AG10803 (cell line): ENCODE measurements at places on chromosomes 5 and 9.
A peak's percentile ranks its signal among the peaks of the same experiment; 100 is the strongest.

- peak; percentile 94 for DNase-seq
These were observed 39.2 kb downstream of the PRUNE2 start for GRCh38 chr9:76866689-76867088.

GRCh38 chr9:77957652-77958051 is 74.0 kb downstream of the GNAQ start:
- DNase-seq = no peak

GRCh38 chr9:132235894-132236661 is 74.2 kb downstream of the NTNG2 start:
- peak; percentile 50 for DNase-seq

- no peak for DNase-seq
These were observed 2.4 kb downstream of the MACIR start for GRCh38 chr5:103260951-103261350.

DNA sequence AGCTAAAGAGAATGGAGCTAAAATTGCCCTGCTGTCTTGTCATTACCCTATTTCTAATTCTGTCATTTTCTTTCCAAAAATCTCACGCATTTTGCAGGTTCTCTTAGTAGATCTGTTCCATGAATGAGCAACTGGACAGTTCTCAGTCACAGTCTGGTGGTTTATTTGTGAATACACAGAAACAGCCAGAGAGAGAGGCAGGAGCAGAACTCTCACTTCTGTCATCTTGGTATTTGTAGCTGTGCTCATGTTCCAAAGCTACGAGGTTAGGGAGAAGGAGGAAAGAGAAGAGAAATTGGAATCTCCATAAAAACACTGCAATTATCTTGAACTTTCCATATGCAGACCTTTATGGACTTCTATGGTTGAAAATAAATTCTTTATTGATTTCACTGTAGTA is 118.0 kb upstream of the OR13F1 start:
- DNase-seq = no peak

DNA sequence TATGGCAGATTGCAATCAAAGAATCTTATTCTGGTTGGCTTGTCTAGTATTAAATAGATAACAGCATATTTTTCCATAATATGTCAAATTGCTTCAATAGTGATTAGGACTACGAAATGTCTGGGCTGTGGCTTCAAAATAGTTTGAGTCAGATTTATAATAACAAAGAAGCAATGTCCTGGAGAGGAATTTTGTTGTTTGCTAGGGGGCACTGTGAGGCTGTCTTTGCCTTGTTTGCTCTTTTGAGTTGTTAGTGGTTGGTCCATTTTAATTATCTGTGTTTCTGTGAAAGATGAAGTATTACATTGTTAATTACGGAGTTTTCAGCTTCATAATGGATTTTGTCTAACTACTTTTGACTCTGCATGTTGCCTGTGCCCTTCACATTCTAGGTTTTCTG is 713.6 kb downstream of the TLE4 start:
- DNase-seq = no peak

GRCh38 chr5:110572729-110573128 is 153.7 kb downstream of the TMEM232 start:
- DNase-seq = no peak

- no peak for DNase-seq
These were observed 505.0 kb downstream of the EBF1 start for GRCh38 chr5:158594595-158595242.

GRCh38 chr9:82969291-82969690 is 93.7 kb downstream of the RASEF start:
- DNase-seq = no peak

DNA sequence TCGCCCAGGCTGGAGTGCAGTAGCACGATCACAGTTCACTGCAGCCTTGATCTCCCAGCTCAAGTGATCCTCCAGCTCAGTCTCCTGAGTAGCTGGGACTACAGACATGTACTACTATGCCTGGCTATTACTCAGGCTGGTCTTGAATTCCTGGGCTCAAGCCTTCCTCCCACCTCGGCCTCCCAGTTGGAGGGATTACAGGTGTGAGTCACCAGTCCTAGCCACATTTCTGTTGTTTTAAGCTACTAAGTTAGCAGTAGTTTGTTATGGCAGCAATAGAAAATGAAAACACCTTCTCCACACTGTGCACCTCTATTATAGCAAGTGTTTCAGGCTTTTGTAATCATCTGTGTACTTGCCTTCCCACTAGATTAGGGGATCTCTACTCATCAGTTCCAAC is 588.9 kb upstream of the TLE4 start:
- DNase-seq = peak; percentile 26

DNA sequence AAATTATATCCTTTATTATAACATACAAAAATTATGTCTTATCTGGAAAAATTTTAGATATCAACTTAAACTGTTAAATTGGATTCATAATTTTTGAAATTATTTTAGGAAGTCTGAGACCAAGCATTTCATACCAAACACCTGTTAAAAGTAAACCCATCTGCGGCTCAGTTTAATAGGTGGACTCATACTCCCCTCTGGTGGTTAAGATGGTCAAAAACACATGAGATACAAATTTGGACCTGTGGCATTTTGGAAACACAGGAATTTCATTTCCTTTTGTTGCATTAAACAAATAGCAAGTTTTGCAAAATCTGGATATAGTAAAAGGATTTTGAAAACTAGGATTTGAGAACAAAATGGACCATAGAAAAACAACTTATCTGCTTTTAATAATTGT is 53.7 kb downstream of the RGMB start:
- DNase-seq = peak; percentile 59

- DNase-seq = no peak
These were observed 14.3 kb downstream of the ATPSCKMT start for GRCh38 chr5:10235350-10235749.

DNA sequence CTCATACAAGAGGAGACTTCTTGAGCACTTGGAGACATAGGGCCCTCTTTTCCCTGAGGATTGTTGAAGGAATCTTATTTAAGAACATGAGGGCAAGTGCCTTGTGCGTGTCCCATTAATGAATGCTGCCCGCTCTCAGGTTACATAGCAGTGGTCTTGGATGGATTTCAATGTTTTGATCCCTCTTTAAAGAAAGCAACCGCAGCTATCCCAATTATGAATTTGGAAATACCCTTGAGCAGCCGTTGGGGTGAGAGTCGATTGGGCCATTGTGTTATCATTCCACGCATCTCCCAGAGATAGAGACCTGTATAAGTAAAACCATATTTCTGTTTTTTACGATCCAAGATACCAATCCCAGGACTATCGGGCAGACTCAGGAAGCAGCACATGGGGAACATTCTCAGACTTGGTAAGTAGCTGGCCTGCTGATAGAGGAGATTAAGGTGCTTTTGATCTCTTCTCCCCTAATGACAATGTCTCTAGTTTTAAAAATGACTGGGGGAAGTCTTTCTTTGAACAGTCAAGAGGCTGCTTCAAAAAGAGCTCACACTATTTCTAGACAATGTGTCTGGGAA is 145.3 kb downstream of the MACROH2A1 start:
- no peak for DNase-seq

GRCh38 chr9:136720898-136721338 is 8.5 kb downstream of the DIPK1B start:
- no peak for DNase-seq

GRCh38 chr5:37806476-37806875 is 33.4 kb downstream of the GDNF start:
- DNase-seq = no peak

DNA sequence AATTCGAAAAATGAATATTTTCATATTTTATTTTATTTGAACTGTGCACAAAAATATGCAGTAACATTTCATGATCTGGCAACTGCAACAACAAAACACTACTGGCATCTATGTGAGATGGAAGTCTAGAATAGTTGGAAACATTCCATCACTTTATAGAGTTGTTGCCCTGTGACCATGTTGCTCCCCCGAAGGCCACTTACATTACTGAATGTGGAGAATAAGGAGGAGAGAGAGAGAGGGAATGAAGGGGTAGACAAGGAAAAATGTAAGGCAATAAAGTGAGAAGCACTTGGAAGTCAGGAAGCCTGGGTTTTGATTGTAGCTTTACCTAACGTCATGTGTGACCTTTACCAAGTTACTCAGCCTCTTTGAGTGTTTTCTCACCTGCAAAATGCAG is 437.2 kb upstream of the EDIL3 start:
- no peak for DNase-seq

DNA sequence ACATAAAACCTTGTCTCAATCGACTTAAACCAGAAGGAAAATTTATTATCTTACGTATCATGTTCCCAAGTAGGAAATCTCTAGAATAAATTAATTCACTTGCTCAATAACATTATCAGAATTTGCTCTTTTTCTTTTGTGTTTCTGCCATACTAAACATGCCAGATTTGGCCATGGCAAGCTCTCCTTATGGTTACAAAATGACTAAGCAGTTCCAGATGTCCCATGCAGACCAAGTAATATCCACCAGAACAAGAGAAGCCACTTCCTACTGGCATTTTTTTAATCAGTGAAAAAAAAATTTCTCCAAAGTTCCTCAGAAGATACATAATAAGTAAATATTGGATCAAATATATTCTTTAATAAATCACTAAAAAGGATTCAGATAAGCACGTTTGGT is 25.2 kb upstream of the ADAMTS6 start:
- peak; percentile 90 for DNase-seq

DNA sequence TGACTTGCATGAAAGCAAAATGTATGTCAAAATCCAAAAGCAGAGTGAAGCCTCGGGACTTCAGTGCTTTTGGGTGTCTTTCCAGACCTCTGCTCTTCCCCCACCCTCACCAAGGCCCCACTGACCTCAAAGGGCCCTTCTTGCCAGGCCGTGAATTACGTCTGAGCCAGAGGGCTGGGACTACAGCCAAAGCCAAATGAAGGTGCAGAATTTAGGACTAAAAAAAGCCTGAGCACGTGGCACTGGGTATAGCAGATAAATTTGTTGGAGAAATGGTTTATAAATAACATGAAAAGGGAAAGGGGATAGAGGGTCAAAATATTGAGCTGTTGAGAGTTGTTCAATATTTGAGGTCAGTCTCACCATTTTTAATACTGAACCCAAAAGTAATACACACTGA is 163.4 kb downstream of the GHR start:
- DNase-seq = no peak

DNA sequence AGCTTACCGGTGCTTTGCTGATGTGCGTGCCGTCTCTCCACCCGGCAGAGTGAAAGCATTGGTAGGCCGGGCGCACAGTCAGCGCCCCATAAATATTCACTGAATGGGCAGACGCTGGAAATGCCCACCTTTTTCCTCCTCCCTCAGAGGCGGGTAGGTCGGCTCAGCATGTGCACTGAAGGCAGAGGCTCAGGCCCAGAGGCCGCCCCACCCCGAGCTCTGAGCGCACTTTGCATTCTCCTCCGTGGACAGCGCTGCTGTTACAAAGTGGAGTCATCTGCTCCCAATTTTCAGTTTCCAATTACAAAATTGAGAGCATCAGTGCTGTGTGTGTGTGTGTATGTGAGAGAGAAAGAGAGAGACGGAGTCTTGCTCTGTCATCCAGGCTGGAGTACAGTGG is 10.6 kb downstream of the UCK1 start:
- no peak for DNase-seq

DNA sequence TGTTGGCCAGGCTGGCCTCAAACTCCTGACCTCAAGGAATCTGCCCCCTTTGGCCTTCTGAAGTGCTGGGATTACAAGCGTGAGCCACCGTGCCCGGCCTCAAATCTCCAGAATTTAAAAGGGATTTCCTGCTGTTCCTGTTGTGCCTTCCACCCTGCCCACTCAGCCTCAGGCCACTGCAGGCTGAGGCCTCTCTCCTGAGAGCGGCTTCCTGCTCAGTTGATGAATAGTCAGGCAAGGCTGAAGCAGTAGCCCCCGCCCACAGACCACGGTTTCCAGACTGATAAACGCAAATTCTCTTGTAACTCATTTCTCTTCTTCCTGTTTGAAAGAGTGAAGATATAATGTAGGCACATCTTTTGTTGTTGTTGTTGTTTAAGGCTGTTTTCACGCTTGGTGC is 127.0 kb upstream of the PLCXD3 start:
- no peak for DNase-seq

- DNase-seq = peak; percentile 81
These were observed 146.4 kb upstream of the TNC start for GRCh38 chr9:115264313-115264712.

DNA sequence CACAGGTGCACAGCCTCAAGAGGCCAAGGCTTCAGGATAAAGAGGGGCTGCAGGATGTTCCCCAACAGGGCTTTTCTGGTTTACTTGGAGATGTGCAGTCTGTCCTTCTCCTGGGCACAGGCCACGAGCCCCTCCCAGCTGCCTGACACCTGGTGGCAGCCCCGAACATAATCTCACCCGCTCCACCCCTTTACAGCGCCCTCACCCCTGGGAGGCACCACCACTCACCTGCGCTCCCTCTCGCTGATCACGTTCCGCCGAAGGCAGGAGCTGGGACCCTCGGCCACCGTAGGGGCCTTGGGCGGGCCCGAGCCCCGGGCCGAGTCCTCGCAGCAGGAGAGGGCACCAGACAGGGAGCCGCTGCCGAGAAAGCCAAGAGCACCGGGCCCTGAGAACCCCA is 514 bp downstream of the SOHLH1 start:
- no peak for DNase-seq

DNA sequence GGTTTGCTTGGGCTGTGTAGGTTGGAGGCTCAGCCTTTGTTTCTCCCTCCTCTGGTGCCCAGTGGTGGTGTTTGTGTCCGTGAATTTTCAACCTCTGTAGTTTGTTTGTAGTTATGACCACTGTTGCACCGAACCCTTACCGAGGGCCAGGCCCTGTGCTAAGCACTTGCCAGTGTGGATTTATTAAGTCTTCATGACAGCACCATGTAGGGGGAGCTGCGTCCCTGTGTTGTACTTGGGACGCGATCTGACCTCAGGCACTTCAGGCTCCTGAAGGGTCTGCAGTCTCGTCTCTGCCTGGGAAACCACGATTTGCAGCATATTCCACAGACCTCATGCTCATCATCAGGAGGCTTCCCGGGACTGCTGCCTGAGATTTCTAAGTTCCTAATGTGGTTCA is 12.8 kb downstream of the TENT4A start:
- DNase-seq = no peak

GRCh38 chr9:14313951-14314423 is at the start of gene NFIB:
Gene NFIB (minus strand): TSS chr9:14314141. CDS start chr9:14313511, 630 bp downstream.
- DNase-seq = no peak

DNA sequence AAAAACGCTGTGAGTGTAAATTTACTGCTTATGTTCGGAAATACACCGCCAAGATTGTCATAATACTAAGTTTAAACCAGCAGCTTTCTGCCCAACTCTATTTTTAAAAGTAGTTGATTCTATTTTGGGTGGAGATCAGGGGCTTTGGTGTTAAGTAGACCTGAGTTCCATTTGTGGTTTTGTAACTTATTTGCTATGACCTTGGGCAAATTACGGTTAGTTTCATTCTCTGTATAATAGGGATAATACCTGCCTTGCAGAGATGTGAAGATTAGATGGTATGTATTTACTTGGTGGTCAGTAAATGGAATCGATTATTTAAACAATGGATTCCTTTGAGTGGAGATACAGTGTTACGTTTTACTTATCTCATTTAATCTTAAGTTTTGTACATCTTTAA is 1.6 kb downstream of the RAD23B start:
- no peak for DNase-seq

- DNase-seq = peak; percentile 0
These were observed 691.1 kb upstream of the C9orf72 start for GRCh38 chr9:28264368-28264767.

- DNase-seq = peak; percentile 81
These were observed 101.1 kb downstream of the RGS3 start for GRCh38 chr9:113564498-113565237.
